Fibroblast of skin of right biceps (primary cell): ENCODE measurements at places on chromosomes 7 and 10.

GRCh38 chr7:33558549-33559323, 346.6 kb upstream of the BMPER start:
- DNase-seq = no peak

DNA sequence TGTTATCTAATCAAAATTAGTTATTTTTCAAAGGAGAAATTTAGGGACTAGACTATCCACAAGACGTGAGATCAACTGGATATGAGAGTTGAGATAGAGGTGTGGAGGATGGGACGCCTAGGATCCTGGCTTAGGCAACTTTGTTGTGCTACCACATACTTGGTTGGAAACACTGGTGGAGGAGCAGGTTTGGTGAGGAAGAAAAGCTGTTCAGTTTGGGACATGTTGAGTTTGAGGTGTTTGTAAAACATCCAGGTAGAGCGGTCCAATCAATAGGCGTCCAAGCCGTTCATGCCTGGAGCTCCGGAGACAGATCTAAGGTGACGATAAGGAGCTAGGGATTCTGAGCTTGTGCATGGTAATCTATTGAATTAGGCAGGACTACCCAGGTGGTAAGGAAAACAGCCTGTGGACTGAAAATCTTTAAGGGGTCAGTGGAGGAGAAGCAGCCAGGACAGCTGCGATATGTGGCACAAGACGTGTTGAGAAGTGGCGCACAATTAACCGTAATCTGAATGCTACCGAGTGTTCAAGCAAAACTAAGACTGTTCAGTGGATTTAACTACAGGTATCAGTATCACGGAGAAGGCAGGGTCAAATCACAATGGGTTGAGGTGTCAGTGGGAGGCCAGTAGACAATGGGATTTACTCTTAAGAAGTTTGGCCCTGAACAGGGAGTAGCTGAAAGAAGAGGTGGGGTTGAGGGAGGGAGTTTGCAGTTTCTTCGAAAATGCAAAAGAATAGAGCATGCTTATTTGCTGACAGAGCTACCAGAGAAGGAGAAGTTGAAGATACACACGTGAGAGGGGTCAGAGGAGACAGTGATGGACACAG, 16.1 kb upstream of the TRPV6 start:
- no peak for DNase-seq

- DNase-seq = no peak
Observed at GRCh38 chr10:116452338-116452720, 24.7 kb downstream of the PNLIPRP3 start.

GRCh38 chr7:8035647-8036518, 67.3 kb downstream of the GLCCI1 start:
- DNase-seq = peak; percentile 24

- no peak for DNase-seq
Observed at GRCh38 chr7:103592187-103592586, 146.2 kb upstream of the SLC26A5 start.

- no peak for DNase-seq
Observed at GRCh38 chr10:129918401-129918800, 45.7 kb downstream of the EBF3 start.

DNA sequence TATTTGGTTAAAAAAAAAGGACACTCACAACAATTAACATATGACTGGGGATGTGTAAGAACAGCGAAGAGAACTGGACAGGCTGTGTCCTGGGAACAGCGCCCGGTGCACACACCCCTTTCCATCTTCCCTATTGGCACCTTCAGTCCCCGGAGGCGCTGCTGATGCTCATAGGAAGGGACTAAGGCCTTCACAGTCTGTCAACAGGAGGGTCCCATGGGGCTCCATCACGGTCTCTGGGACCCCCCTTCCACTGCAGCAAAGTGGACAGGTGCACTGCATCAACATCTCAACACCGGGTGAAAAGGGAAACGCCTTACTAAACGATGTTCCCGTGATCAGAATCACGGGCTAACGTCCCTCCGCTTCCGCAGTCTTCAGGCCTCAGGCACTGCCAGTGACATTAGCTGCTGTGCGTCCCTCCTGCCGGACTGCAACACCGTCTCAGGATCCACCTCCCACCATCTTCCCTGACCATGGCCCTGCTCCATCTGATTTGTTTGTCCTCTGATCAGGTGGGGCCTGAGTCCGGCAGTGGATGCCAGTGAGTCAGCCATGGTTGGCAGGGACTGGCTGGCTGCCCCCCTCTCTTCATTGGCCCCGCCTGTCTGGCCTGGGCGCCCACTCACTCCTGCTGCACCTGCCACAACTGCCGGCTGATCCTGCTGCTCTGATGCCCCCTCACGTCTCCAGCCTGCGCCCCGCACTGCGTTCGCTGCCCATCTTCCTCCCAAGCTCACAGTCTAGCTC, 614.7 kb downstream of the DNAJB6 start:
- DNase-seq = no peak

GRCh38 chr10:73576890-73577591, 14.1 kb downstream of the USP54 start:
- DNase-seq = no peak

GRCh38 chr10:103765168-103765567, 90.2 kb downstream of the SH3PXD2A start:
- peak; percentile 88 for DNase-seq

DNA sequence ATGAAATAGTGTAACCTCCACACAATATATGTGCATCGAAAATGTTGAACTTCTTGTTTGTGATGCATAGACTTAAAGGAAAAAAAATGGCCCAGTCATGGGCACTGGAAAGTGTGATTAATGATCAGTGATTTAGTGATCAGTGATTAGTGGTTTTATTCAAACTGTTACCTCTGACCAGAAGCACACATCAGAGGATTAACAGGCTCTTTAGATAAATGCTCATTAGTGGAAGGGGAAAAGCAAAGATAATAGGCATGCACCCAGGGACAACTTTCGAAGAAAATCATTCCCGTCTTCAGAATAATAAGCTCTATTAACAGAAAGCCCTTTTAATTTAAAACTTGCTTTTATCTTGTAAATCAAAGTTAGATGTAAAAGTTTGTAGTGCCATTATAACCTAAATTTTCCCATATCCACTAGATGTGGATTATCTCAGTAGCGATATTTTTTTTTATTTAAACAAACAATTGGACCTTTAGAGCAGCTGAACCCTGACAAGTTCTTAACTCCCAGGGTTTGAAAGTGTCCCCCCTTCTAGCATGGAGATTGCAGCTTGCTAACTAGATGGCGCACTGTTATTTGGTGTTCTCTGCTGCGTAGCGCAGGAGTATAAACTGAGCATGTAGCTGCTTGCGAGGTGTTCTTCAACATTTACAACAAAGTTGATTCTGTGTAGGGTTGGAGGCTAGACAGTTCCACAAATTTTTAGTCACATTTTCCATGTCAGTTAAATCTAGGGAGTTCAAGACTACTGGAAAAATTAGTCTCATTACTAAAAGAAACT, at the start of gene CREB5:
Gene CREB5 (plus strand): TSS at position 643 of the 787 bp plus-strand sequence. CDS start 397 bp downstream, outside the sequence.
- peak; percentile 46 for DNase-seq

GRCh38 chr10:109922358-109922975, 844 bp downstream of the XPNPEP1 start:
- no peak for DNase-seq

GRCh38 chr7:34333925-34334324, 324.1 kb upstream of the NPSR1 start:
- no peak for DNase-seq

DNA sequence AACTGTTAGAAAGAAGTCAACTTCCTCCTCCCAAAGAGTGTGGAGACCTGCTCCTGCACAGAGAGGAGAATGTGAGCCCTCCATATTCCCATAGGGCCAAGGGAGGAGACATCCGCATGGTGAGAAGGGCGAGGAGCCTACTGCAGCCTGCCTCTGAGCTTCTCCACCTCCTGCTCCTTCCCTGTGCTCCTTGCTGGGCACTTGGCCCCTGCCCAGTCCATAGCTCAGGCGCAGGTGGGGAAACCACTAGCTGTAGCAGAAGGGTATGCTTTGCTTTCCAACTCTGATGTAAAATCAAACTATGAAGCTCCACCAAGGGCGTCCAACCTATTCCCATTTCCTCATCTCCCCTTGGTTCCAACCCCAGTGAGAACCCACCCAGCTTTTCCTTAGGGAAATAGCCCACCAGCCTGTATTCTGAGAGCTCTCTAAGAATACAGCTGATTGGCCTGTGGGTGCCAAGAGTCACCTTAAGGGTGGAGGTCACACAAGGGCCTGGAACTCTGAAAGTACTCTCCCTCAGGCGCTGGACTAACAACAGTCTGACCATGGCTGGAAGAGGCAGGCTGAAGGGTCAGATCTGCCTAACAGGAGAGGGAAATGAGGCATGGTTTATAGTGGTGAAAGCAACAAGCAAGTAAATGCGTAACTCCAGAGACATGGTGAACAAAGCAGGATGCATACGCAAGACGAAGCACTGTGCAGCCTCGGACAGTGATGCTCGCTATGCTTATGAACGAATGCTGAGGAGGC, 13.9 kb downstream of the ZNF488 start:
- no peak for DNase-seq

DNA sequence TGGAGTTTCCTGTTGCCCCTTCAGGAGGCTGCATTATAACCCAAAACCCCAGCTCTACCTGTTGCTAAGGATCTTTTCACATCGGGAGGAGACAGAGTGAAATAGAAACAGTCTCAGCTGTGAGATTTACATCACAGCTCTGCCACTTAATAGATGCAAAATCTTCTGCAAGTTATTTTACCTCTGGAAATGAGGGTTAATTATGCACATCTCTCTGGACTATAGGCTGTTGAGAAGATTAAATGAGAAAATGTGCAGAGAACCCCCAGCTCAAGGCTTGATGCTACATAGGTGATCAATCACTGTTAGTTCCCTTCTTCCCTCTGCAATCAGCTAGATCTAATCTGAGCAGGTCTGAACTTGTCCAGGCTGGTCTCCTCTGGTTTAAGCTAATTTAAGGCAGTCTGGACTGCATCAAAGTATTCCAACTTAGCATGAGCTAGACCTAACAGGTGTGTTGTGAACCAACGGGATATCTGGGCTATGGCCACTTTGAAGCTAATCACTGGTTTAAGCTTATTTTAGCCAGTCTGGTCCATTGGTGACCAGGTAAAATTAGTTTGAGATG, 8.9 kb upstream of the LRRC18 start:
- no peak for DNase-seq
